AG09309 (cell line): ENCODE measurements at places on chromosomes 5 and 9.

DNA sequence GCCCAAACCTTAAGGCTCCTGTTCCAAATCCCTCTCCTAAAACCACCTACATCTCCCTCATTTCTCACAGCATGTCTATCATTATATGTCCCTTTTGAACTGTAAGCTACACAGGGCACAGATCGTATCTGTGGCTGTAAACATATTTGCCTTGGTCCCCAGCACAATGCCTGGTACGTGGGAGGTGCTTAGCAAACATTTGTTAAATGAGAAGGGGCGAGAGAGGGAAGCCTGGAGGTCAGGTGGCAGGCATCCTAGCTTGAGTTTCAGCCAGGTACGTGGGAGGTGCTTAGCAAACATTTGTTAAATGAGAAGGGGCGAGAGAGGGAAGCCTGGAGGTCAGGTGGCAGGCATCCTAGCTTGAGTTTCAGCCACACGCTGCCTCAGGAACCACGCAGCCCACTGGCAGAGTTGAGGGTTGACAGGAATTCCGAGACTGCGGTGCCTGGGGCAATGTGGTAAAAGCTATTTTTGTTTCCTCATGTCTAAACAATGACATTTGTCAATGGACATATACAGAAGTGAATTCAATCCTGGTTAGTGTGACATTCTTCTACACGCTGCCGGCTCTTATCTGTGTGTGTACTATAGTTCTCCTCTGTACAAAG is 113.6 kb downstream of the EFNA5 start:
- no peak for DNase-seq

GRCh38 chr9:125700791-125701190 is 6.2 kb downstream of the MAPKAP1 start:
- DNase-seq, result peak; percentile 17

DNA sequence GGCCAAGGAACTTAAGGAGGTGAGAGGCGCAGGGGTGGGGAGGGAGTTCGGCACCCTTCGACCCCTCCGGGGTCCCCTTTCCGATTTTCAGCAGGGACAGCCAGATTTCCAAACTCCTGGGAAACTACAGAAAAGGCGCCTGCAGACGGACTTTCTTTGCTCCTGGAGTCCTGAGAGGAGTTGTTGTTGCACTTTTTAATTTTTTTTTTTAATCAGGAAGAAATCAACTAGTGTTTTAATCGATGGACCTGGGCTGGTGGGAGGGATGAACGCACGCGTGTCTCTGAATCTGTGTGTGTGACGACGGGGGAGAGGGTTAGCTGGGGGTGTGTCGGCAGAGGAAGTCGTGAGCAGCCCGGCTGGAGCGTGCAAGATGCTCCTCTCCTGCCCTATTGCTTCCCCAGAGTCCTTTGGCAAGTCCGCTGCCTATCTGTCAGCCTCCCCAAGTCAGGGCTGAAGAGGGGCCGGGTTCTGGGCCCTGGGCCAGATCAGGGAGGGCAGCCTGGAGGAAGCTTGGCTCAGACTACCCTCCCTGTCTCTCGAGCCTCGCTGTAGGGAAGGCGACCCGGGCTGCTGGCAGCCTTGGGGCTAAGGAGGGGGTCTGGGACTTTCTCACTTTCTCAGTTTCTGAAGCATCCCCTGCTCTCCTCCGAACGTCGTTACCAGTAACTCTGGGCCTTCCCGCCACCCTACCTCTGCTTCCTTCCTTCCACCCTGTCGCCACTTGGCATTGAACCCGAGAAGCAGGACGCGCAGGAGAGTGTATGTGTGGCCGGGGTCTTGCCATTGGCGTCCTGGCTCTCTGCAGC is 731 bp downstream of the PRR16 start:
- DNase-seq, result peak; percentile 42

GRCh38 chr9:24616863-24617262 is 71.2 kb upstream of the IZUMO3 start:
- DNase-seq, result no peak

- peak; percentile 28 for DNase-seq
Observed at GRCh38 chr5:59066367-59067163, 483.7 kb downstream of the RAB3C start.

GRCh38 chr9:71025201-71025600 is 96.2 kb downstream of the TRPM3 start:
- no peak for DNase-seq
